ENCODE measurements at places on chromosomes 11 and 22.

DNA sequence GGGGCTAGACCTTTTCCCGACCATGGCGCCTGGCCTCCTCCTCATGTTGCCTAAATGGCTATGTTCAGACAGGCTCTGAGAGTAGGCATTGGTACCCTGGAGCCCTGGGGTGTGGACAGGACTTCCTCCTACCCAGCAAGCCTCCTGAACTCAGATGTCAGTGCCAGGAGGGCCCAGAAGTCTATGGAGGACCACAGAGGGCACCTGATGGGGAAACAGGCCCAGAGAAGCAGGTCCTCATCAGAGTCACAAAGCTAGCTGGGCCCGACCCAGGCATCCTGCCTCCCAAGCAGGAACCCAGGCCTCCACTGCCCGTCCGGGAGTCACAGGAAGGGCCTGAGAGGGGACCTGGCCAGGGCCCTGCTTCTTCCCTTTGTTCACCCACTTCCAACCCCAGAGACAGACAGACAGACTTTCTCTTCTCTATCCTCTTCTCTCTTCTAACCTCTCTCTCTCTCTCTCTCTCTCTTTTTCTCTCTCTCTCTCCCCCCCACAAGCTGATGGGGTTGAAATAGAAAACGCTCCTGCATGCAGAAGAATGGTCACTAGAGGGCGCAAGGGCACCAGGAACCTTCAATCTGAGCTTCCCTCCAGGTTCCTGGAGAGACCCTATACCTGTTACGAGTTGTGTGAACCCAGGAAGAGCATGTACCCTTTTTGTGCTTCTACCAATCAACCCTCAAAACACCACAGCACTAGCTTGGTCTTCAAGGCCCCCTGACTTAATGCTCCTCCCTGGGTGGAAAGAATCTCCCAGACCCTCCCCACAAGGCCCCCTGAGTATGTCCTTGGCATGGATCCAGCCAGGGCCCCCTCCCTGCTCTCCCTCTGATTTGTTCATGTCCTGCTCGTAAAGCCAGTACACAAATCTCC is 27.1 kb downstream of the ARAP1 start:
- peak; percentile 85 for DNase-seq

DNA sequence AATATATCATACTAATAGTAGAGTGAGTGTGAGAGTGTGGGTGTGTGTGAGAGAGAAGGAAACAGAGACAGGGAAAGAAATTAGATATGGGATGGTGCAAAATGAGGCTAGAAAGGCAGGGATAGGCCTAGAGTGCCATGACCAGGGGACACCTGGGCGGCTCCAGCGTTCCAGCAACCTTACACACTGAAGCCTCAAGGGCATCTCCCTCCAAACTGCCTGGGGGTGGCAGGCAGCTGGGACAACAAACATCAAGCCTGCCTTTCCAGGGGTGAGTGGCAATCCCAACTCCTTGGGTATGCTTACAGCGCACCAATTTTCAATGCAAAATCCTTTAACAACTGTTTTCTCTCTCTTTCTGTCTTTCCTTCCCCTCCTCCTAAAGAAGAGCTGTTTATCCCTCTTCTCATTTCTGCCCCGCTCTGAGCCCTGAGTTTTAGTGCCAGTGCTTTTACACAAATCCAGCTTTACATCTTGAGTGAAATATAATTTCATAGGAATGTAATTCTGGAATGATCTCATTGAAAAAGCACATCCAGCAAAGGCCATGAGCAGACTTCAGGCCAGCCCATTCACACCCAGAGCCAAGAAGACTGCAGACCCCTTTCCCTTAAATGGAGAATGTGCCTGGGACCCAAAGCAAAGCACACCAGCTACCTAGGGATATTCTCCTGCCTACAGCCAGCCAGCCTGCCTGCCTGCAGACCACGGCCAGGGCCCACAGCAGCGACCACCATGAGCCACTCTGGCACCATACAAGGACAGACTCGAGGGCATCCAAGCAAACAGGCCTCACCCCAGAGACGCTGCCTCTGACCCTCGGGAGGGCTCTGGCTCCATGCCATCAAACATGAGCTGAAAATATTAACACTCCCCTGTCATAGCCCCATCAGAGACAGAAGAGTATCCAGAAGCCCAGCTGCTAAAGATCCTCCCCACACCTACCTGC is 90.3 kb downstream of the RPL27A start:
- DNase-seq = no peak

- no peak for DNase-seq
These were observed 25.6 kb upstream of the TENM4 start for GRCh38 chr11:79466411-79466810.

DNA sequence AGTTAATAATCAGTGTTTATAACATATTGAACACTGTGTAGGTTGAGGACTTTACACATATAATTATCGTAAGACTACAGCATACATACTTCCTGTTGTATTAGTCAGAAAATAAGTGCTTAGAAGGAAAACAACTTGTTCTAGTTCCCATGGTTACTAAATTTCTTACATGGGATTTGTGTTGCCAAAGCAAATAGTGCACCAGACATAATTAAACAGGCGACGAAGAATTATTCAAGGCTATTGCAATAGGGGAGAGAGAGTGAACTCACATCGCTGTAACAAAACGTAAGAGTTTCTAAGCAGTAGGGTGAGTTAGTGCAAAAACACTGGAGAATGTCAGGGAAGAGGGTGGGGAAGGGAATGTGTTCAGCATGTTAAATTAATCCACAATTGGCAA is 347.8 kb downstream of the CNTN5 start:
- no peak for DNase-seq

GRCh38 chr11:114562166-114562916 is 2.7 kb upstream of the NXPE1 start:
- DNase-seq = no peak

DNA sequence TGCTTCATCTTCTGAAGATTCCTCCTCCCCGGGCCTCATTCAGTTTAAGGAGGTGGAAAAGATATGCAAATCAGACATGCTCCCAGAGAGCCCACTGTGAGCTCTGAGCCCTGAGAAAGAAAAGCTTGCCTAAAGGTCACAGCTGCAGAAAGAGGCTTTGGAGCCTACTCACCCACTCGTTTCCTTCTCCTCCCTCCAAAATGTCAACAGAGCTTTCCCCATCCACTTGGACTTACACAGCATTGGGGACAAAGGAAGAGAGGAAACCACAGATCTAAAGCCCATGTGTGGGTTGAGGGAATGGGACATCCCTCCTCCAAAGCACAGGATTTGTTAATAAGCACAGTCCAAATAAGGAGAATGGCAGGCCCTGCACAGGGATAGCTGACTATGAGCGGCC is 158.4 kb downstream of the ETS1 start:
- no peak for DNase-seq

GRCh38 chr11:2826679-2827056 is 58.9 kb downstream of the CDKN1C start:
- no peak for DNase-seq

GRCh38 chr22:27389727-27390075 is 411.9 kb downstream of the MN1 start:
- DNase-seq = no peak

DNA sequence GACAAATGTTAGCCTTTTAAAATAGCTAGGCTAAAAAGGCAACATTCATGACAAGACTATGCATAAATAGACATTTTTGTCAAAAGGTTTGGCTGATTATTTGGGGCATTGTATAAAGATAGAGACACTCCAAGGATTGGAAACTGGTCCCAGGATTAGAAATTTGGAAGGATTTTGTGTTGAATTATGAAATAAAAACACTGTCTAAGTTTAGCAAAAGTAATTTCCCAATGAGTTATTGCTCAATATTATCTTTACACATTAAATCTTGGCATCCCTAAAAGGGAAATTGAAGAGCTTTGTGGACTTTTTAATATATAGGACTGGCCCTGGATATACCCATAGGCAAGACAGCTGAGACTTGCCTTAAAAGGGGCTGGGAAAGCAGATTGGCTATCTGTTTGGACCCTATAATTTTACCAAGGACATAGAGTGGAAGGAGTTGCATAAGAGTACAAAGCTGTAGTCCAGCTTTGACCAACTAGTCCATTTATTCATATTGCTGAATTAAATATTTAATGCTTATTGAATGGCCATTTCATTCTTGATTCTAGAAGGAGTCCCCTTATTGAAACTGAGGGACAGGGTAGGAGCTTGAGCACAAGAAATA is 382.7 kb downstream of the METTL15 start:
- DNase-seq = no peak

GRCh38 chr11:77262803-77263202 is 38.7 kb downstream of the GDPD4 start:
- no peak for DNase-seq

DNA sequence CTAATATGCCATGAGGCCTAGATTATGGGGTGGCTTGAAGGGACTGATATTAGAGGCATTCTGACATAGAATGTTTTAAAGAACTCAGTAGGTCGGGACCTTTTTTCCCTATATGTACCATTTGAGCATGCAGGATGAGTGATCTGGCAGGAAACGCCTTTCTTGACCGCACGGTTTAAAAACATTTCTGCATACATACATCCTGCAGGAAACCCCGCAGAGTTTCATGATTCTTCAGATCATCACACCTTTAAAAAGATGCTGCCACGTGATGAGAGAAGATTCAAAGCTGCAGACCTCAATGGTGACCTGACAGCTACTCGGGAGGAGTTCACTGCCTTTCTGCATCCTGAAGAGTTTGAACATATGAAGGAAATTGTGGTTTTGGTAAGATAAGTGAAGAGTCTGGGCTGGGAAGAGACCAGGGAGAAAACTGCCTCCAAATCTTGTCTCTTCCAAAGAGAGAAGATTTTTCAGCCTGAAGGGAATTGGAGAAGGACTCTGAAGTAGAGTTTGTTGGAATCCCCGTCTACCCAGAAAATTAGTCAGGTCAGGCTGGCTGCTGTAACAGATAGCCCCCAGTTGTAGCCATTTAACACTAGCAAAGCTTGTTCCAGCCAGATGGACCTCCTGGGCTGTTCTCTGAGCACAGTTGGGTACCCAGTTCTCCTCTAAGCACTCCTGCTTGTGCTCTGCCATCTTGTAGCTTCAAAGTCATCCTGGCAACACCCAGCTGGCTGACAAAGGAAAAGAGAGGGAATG is 7.4 kb downstream of the RCN1 start:
- no peak for DNase-seq

GRCh38 chr11:128042290-128042751 is 545.0 kb downstream of the ETS1 start:
- no peak for DNase-seq

GRCh38 chr11:24496386-24496735 is 492 bp upstream of the LUZP2 start:
- DNase-seq = no peak

- DNase-seq = no peak
These were observed 1.6 kb downstream of the CASP1 start for GRCh38 chr11:105033343-105033742.

DNA sequence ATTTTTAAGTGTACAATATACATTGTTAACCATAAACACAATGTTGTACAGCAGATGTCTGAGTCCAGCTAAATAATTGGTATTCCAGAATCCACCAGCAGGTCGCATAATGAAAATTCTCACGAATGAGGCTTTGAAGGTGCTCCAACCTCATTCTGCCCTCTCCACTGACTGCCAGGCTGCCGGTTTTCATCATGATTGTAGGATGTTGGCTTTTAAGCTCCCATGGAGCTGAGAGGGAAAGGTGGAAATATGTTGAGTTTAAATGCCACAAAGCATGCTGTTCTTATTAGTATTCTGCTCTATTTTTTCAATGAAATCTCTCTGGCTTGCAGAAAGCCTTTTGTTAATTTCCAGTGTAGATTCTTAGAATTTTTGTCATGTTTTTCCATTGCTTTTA is 337.2 kb upstream of the DDI1 start:
- DNase-seq = no peak

DNA sequence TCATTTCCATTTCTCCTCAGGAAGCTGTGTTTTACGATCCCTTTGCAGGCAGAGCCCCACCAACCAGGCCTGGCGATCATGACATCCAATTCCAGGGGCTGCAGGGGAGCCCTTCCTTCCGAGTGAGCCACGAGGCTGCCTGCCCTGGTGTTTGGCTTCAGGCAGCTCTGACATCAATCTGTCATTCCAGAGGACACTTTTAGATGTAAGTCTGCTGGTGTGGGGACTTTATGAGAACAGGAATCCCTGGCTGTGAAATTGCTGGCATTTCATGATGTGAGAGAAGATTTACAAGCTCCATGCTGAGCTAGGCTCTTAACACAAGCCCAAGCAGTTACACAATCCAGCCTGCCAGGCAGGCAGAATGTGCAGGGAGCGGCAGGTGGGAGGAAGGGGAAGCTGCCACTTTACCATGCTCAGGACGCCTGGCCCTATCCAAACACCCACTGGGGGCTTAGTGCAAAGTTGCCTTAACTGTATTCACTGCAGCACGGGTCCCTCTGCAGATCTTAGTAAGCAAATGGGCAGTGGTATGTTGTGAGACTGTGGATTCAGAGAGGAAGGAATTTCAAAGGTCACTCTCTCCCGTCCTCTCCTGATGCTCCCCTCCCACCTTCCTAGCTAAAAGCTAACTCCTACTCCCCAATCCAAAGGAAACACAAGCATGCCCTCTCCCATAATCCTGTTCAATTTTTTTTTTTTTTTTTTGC is 43.4 kb upstream of the MICAL2 start:
- no peak for DNase-seq

DNA sequence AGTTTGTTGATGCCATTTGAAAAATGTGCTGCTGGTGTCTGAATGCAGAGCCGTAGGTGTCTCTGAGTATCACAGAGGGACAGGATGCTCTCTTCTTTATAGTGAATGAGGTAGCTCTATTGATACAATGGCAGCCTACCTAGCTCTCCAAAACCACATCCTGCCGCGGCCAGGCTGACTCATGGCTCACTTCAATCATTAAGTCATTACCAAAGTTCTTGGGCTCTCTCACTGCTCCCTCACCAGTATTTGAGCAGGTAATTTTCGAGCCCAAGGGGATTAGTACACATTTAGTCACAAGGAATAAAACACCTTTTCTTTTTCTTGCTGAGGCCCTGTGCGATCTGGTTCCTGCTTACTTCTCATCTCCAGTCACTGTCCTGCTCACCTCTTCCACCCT is 509.0 kb upstream of the LARGE1 start:
- DNase-seq = no peak

- DNase-seq = no peak
These were observed 237.7 kb downstream of the BUD13 start for GRCh38 chr11:116535120-116535519.

- peak; percentile 56 for DNase-seq
These were observed 5.2 kb downstream of the LMNTD2 start for GRCh38 chr11:555227-555779.

DNA sequence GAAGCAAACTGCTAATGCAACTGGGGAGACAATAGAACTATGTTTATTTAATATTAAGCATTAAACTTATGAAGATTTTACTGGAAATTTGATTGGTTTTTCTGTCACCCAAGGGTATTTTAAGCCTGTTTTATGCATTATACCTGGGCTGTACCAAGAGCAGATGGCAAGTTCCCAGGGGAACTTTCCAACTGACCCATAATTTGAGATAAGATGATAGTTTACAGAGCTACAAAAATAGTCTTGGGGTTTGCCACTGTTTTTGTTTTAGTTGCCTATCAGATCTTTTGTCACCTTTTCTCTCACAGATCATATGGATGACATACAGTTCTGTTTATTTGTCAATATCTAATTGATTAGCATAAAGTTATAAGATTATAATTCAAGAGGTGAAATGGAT is 43.9 kb downstream of the PDE3B start:
- DNase-seq = no peak

GRCh38 chr11:117020287-117020686 is 77.9 kb downstream of the SIK3 start:
- DNase-seq = no peak
